ENCODE measurements at places on chromosomes 11 and 22.

- no peaks in the 10 kb centered on the region for H3K36me3 ChIP-seq
- DNase-seq: peak; percentile 81
- no peak overlapping the region for H3K27ac ChIP-seq
- no peak overlapping the region for H3K4me3 ChIP-seq
- H3K27me3 ChIP-seq: no peaks in the 10 kb centered on the region
- no peaks in the 10 kb centered on the region for H3K4me1 ChIP-seq
These were observed 45.0 kb downstream of the OR4C6 start for GRCh38 chr11:55707029-55707428.

DNA sequence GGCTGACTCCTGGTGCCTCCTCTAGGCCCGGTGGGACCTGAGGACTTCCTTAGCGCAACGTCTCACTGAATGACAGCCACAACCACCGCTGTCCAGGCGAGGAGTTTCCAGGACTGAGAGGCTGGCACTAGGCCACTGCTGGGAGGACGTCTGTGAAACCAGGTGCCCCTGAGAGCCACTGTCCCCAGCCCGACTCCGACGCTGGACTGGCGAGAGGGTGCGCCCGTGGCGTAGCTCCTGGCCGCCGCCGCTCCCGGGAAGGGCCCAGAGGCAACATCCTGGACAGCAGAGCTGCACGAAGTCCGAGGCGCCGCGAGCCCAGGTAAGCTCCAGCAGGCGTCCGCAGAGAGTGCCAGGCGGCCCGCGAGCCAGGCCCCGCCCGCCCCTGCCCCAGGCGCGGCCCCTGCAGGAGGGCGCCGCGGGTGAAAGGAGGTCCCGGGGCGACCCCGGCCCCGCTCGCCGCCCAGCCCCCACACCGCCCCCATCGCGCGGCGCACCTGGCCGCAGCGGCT is 525 bp downstream of the DGCR2 start:
- H3K36me3 ChIP-seq: no peaks in the 10 kb centered on the region
- DNase-seq: peak; percentile 80
- H3K4me1 ChIP-seq: peaks cover 57% of the 10 kb centered on the region

DNA sequence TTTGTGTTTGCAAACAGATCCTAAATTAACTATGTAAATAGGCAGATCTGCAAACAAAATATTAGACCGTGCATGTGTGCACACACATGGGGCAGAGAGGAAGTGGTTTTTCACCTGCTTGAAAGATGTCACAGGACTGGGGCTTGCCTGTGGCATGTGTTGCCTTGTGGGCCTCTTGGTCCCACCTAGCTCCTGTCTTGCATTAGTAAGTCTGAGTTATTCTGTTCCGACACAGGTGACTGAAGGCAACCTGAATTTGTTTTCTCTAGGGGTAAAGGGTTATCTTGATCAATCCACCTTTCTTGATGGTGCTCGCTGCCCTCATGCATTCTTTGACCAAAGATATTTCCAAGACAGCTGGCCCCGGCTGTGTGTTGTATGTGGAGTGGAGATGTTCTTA is 667.5 kb downstream of the NTM start:
- H3K4me1 ChIP-seq: no peaks in the 10 kb centered on the region
- no peaks in the 10 kb centered on the region for H3K27me3 ChIP-seq
- no peaks in the 10 kb centered on the region for H3K36me3 ChIP-seq
- no peak overlapping the region for H3K4me3 ChIP-seq
- no peak for DNase-seq

GRCh38 chr11:77993902-77994301 is 566 bp downstream of the INTS4 start:
- H3K36me3 ChIP-seq: peaks cover 9% of the 10 kb centered on the region
- DNase-seq: peak; percentile 44
- H3K4me3 ChIP-seq: peak overlapping the region; percentile 92
- H3K4me1 ChIP-seq: peaks cover 22% of the 10 kb centered on the region

DNA sequence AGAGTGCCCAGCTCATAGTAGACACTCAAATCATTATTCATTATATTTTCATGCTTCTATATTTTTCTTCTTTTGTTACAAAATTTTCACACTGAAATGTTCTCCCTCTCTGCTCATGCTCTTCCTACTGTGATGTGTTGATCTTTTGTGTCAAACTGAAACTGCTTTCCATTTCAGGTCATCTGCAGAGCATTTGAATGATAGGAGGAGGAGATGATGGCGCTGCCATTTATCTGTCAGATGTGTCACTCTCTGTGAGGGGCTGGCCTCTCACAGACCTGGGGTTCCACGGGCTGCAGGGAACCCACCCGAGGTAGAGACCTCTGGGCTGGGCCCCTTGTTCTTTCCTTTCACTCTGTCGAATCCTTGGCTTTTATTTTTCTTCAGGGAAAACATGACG is 41.1 kb downstream of the OR10A6 start:
- peak overlapping the region; percentile 54 for H3K27ac ChIP-seq
- peak overlapping the region; percentile 32 for H3K4me3 ChIP-seq
- peak; percentile 49 for DNase-seq
- peaks cover 38% of the 10 kb centered on the region for H3K4me1 ChIP-seq
- H3K36me3 ChIP-seq: no peaks in the 10 kb centered on the region

- H3K27me3 ChIP-seq: no peaks in the 10 kb centered on the region
- no peaks in the 10 kb centered on the region for H3K36me3 ChIP-seq
- H3K27ac ChIP-seq: no peak overlapping the region
- DNase-seq: no peak
- no peak overlapping the region for H3K4me3 ChIP-seq
These were observed 4.0 kb upstream of the SGSM1 start for GRCh38 chr22:24801901-24802465.

DNA sequence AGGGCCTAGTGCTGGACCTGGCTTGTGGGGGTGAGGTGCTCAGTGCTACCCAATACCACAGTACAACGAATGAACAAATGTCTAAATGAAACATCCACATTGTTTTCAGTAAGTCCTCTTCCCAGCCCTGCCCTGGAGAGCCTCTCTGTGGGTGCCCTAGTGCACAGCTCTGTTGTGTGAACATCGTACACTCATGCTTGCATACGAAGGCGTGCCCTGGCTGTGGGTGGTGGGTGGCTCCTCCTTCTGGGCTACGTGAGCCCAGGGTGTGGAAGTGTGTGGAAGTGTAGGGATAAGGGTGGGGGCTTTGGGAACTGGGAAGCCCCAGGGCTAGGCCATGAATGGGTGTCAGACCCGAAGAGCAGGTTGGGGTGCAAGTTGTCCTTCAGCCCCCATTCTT is 592 bp upstream of the NLRX1 start:
- no peaks in the 10 kb centered on the region for H3K27me3 ChIP-seq
- no peak overlapping the region for H3K27ac ChIP-seq
- DNase-seq: no peak
- peaks cover 3% of the 10 kb centered on the region for H3K4me1 ChIP-seq

- H3K27ac ChIP-seq: no peak overlapping the region
- no peaks in the 10 kb centered on the region for H3K27me3 ChIP-seq
- H3K4me1 ChIP-seq: no peaks in the 10 kb centered on the region
- no peak overlapping the region for H3K4me3 ChIP-seq
- no peak for DNase-seq
These were observed 22.2 kb downstream of the BLID start for GRCh38 chr11:122093731-122094275.

DNA sequence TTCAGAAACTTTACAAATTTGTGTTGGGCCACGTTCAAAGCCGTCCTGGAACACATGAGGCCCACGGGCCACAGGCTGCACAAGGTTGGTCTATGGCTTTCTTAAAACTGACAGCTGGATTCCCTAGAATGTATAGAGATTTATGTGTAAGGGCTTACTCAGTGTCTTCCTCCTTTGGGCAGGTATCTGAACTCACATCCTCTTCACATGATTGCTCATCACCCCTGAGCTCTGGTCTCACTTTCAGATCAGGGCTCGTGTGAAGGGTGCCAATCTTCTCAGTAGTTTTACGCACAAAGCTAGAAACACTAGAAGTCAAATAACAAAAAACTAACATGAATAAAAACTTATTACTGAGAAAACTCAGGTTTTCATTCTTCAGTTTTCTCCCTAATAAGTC is 27.1 kb downstream of the HPS5 start:
- no peak overlapping the region for H3K4me3 ChIP-seq
- H3K4me1 ChIP-seq: no peaks in the 10 kb centered on the region
- no peak for DNase-seq

DNA sequence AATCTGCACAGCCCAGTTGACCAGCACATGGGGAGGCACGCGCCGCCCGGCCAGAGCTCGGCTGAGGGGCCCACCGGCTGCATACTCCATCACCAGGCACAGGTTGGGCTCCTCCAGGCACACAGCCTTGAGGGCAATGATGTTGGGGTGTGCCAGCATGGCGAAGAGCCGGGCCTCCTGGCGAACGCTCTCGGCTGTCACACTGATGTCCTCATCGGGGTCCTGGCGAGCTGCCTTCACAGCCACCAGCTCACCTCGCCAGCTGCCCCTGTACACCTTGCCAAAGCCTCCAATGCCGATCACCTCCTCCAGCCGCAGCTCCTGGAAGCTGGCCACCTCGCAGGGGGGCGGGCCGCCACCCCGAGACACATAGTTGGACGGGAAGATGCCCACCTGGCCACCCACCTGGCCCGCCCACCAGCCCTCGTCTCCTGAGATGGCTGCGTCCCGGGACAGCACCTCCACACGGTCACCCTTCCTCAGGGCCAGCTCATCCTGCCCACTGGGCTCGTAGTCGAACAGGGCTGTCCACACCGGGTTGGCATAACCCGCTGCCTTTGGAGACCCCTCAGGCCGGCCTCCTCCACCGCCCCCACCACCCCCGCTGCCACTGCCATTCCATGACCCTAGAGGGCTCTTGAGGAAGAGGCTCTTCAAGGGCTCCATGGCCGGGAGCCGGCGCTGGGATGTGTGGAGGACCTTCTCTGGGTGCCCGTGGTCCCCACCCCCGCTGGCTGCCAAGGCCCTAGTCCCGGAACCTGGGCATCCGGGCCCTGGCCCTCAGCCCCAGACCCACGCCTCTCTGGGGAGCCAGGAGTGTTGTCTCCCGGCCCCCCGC is 711 bp downstream of the MAP3K11 start:
- peak overlapping the region; percentile 92 for H3K4me3 ChIP-seq
- H3K36me3 ChIP-seq: 0 out of 2 replicates have a peak, but pooled peaks cover 3% of the 10 kb centered on the region
- peaks cover 36% of the 10 kb centered on the region for H3K4me1 ChIP-seq
- no peaks in the 10 kb centered on the region for H3K27me3 ChIP-seq

- H3K4me1 ChIP-seq: no peaks in the 10 kb centered on the region
- H3K4me3 ChIP-seq: no peak overlapping the region
- no peaks in the 10 kb centered on the region for H3K36me3 ChIP-seq
- DNase-seq: no peak
- no peaks in the 10 kb centered on the region for H3K27me3 ChIP-seq
These were observed 335.3 kb downstream of the CTTN start for GRCh38 chr11:70733327-70734325.

DNA sequence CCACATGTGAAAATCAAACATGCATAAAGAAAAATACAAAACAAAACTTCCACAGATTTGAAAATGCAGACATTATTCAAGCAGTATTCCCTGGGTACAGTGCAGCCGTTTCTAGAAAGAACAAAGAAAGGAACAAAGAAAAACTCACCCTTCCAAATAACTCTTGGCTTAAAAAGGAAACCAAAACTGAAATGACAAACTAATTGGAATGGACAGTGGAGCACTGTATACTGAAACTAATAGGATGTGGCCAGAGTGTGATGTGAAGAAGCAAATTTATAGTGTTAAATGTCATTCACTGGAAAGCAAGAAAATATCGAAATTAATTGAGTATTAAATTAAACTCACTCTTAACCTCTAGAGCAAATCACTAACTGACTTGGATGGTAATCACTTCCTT is 55.4 kb downstream of the QSER1 start:
- no peaks in the 10 kb centered on the region for H3K27me3 ChIP-seq
- peaks cover 5% of the 10 kb centered on the region for H3K36me3 ChIP-seq
- no peaks in the 10 kb centered on the region for H3K4me1 ChIP-seq
- no peak for DNase-seq
- H3K4me3 ChIP-seq: no peak overlapping the region

DNA sequence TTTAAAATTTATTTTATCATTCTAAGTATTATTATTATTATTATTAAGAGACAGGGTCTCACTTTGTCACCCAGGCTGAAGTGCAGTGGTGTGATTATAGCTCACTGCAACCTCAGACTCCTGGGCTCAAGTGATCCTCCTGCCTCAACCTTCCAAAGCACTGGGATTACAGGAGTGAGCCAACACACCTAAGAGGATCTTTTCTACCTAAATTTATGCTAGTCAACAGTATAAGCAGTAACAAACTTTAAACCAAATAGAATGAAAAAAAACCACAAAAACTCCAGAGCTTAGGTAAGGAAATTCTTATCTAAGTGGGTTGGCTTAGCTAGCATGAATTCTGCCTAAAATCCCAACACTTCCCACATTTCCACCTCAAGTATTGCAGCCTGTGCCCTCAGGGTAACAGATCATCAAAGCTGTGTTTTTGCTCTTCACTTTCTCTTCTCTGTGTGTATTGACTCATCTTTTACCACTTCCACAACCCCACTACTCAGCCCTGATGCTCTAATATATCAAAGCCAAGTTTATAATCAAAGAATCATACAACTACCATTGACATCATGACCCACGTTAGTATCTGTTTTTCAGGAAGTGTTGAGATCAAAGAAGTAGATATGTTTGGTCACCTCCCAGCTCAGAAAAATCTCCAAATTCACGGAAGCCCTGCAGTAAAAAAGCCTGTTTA is 93.7 kb upstream of the SPON1 start:
- DNase-seq: no peak
- no peaks in the 10 kb centered on the region for H3K4me1 ChIP-seq

- H3K27me3 ChIP-seq: no peaks in the 10 kb centered on the region
- no peak within 1 kb of the TSS for H3K27ac ChIP-seq
- H3K4me3 ChIP-seq: no peak within 1 kb of the TSS
- no peak for DNase-seq
These were observed at the start of gene TEX12 for GRCh38 chr11:112167145-112167544. TEX12 (plus strand) TSS chr11:112167372; CDS start chr11:112169269, 1,897 bp downstream.

- DNase-seq: peak; percentile 86
- peak overlapping the region; percentile 32 for H3K4me3 ChIP-seq
- peaks cover 16% of the 10 kb centered on the region for H3K4me1 ChIP-seq
- no peak overlapping the region for H3K27ac ChIP-seq
These were observed 33.0 kb upstream of the P2RY2 start for GRCh38 chr11:73184953-73185671.

GRCh38 chr22:47031628-47031915 is 269.1 kb downstream of the TBC1D22A start:
- H3K4me1 ChIP-seq: no peaks in the 10 kb centered on the region
- no peaks in the 10 kb centered on the region for H3K36me3 ChIP-seq
- no peak overlapping the region for H3K27ac ChIP-seq

- H3K4me1 ChIP-seq: no peaks in the 10 kb centered on the region
- H3K36me3 ChIP-seq: no peaks in the 10 kb centered on the region
- H3K27me3 ChIP-seq: no peaks in the 10 kb centered on the region
- H3K27ac ChIP-seq: no peak overlapping the region
- DNase-seq: no peak
These were observed 103.1 kb downstream of the KIRREL3 start for GRCh38 chr11:126897430-126897829.

GRCh38 chr11:12331239-12331874 is 46.0 kb upstream of the PARVA start:
- no peaks in the 10 kb centered on the region for H3K27me3 ChIP-seq
- peaks cover 49% of the 10 kb centered on the region for H3K4me1 ChIP-seq
- H3K36me3 ChIP-seq: no peaks in the 10 kb centered on the region
- H3K27ac ChIP-seq: peak overlapping the region; percentile 42
- peak; percentile 93 for DNase-seq

Data from Karpas-422 (cell line).